Cortex of kidney (tissue), 1 donor: ENCODE measurements at places on chromosomes 1 and 21.

- no peak for DNase-seq
Observed at GRCh38 chr1:114648503-114648902, 21.3 kb downstream of the DENND2C start.

GRCh38 chr1:177137814-177138213, 26.7 kb downstream of the ASTN1 start:
- DNase-seq: no peak

DNA sequence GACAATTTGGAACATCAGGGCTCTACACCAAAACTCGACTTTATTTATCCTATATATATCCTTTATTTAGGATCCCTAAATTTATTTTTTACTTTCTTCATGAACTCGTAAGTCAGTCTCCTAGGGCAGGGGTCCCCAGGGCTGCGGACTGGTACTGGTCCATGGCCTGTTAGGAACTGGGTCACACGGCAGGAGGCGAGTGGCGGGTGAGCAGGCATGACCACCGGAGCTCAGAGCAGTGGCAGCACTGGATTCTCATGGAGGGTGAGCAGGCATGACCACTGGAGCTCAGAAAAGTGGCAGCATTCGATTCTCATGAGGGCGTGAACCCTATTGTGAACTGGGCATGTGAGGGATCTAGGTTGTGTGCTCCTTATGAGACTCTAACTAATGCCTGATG, 427.0 kb downstream of the SMYD3 start:
- no peak for DNase-seq

DNA sequence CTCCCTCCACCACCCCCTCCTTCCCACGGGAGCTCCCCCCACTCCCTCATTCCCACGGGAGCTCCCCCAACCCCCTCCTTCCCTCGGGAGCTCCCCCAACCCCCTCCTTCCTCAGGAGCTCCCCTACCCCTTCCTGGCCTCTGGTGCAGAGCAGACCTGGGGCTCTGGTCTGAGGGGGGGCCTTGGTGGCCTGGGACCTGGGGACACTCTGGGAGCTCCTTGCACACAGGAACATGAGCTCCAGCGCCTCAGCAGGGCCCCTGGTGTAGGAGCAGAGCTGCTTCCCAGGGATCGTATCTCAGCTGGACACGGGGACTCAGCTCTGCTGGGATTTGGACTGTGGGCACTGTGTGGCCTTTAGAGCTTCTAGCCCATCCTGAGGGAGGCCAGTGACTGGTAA, 19.7 kb upstream of the PRSS38 start:
- DNase-seq: no peak

DNA sequence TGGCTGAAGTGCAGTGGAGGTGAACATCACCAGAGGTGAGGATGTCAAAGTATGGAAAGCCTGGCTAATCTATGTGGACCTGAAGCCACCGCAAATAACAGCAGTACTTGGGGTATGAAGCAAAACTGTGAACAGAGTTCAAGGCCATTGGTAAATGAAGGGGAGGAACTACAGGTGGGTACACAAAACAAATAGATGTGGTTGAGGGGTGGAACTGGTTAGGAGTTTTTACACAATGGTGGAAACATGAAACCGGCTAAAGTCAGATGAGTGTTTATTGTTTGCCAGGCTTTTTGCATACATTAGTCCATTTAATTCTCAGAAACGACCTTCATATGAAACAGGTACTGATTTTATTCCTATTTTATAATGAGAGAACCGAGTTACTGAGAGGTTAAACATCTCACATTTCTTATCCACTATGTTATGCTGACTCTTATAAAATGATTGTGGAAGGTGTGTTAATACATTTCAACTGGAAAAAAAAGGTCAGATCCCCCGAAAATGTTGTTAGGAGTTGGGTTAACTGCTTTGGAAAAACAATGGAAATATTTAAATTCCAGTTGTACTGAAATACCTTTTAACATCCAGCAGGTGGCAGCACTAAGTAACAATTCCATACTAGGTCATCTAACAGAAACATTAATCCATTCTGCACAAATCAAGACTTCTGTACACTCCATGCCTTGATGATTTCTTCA, 44.3 kb upstream of the GTF2B start:
- no peak for DNase-seq

DNA sequence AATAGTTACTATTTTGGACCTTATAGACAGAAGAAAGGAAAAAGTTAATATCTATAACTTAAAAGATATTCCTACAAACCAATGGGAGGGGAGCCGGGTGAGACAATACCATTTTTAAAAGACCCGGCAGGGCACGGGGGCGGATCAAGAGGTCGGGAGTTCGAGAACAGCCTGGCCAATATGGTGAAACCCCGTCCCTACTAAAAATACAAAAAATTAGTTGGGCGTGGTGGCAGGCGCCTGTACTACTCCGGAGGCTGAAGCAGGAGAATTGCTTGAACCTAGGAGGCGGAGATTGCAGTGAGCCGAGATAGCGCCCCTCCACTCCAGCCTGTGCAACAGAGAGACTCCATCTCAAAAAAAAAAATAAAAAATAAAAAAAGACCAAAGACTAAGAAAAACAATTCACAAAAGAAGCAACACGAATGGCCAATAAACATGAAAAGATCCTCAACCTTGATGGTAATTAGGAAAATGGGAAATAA, 1.2 kb upstream of the PSMB2 start:
- DNase-seq: no peak

GRCh38 chr1:110292031-110292741, 47.0 kb upstream of the RBM15 start:
- DNase-seq: no peak

GRCh38 chr1:160744199-160744851, 5.3 kb downstream of the SLAMF7 start:
- no peak for DNase-seq

GRCh38 chr21:31612894-31613785, 46.4 kb upstream of the SOD1 start:
- DNase-seq: no peak

GRCh38 chr1:200409203-200409760, 554 bp downstream of the ZNF281 start:
- no peak for DNase-seq

DNA sequence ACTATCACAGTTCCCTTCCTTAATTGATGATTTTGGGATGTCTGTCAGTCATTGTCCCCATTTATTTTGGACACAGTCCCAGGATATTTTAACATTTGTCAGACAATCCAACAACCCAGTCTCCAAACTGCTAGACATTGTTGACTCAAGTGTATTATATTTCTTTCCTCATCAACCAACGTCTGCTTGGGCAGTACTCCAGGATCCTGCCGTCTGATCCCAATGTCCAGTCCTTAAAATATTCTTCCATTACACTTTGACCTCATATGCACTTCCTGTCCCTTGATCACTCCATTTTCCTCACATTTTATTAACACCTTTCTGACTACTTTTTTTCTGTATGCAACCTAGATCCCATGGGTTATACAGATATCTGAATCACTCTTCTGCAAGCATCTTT, 39.8 kb upstream of the KIAA0040 start:
- no peak for DNase-seq

GRCh38 chr1:199010492-199010891, 371.7 kb downstream of the PTPRC start:
- DNase-seq: no peak

DNA sequence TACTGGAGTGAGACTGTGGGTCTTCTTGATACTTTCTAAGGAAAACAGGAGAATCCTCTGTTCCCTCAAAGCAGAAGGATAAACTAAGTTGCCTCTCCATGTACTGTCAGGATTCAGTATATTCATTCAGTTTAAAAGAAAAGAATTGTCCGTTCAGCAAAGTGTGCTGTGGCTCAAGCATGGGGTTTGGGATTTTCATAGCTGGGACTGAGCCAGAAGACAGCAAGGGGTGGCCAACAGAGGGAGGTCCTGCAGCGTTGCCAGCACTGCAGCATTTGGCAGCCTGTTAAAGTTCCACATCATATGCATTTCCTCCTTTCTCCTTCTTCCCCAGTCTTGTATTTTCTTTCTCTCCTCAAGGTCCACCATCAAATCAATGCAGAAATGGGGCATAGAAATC, 75.1 kb downstream of the DTL start:
- DNase-seq: no peak

GRCh38 chr21:36784947-36785346, 86.0 kb downstream of the SIM2 start:
- no peak for DNase-seq

DNA sequence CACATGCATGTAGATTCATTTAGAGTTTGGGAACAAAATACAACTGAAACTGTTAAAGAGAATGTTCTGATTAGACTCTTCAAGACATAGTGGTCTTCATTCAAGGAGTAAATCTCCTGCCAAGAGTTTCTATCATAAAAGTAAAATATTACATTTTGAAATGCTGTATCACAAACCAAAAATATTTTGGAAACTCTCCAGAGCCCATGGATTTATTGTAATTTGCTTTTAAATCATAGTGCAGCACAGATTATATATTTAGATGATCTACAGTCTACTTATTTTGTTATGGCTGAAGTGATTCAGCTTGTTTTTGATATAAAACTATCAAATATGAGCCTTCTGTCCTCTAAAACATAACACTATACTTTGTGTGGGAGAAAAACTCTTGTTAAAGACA, 105.3 kb downstream of the DISP1 start:
- DNase-seq: no peak

- DNase-seq: no peak
Observed at GRCh38 chr1:6154525-6155319, 25.4 kb downstream of the CHD5 start.

DNA sequence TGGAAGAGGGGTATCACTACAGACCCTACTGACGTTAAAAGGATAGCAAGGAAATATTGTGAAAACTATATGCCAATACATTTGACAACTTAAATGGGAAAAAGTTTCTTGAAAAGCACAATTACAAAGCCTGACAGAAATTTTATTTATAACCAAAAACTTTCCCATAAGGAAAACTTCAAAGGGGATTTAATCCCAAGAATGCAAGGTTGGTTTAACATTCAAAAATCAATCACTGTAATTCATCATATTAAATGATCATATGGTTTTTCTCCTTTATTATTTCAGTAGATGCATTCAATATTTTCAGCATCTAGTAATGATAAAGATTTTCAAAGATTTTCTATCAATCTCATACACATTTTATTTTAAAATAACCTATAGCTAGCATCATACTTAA, 13.3 kb downstream of the LRRC8C start:
- no peak for DNase-seq

DNA sequence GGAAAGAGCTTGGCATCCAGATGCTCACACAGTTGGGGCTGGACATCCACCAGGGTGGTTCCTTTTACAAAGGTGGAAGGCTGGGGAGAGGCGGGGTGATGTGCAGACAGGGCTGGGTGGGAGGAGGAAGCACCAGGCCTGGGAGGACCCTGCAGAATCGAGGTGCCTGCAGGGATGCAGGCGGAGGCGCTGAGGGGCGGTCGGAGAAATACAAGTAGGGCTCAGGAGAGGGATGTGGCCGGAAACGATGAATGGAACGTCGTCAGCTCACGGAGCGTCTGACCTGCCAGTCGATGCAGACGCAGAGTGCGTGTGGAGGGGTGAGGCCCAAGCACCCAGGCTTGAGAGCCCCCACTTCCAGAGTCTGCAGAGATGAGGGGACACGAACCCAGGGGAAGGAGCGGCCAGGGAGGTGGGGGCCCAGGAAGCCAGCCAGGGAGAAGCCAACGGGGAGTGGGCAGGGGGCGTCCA, 63.4 kb downstream of the TRIM11 start:
- DNase-seq: no peak

DNA sequence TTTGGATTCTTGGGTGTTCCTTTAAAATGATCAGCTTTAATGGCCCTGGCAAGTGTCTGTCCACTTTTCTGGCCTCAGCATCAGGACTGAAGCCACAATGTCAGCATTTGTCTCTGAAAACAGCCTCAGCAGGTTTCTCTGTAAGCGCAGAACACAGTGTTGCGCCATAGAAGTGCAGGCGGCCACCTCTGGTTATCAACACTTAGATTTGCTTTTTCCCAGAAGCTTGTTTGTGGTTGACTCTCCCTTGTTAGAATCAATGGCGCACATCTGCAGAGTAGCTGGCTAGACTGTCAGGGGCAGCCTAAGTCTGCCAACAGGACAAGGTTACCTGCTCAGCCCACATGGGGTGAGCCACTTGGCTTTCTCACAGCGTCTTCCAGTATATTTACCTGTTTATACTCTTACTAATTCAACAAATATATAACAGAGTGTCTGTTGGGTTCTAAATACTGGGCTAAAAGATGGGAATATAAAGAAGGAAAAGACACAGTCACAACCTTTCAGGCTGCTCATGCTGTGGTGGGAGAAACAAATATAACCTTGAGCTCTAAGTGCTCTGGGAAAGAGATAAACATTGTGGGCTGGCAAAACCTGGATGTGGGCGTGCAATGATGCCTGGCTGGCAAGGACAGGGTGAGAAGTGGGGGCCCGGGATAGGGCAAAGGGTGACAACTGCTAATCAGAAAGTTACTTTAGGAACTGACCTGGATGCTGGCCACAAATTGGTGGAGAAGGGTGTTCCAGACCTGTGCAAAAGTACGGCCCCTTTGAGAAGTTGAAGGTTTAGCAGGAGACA, 149.3 kb upstream of the KIAA0040 start:
- no peak for DNase-seq
